ENCODE measurements at places on chromosomes 6 and 20.

DNA sequence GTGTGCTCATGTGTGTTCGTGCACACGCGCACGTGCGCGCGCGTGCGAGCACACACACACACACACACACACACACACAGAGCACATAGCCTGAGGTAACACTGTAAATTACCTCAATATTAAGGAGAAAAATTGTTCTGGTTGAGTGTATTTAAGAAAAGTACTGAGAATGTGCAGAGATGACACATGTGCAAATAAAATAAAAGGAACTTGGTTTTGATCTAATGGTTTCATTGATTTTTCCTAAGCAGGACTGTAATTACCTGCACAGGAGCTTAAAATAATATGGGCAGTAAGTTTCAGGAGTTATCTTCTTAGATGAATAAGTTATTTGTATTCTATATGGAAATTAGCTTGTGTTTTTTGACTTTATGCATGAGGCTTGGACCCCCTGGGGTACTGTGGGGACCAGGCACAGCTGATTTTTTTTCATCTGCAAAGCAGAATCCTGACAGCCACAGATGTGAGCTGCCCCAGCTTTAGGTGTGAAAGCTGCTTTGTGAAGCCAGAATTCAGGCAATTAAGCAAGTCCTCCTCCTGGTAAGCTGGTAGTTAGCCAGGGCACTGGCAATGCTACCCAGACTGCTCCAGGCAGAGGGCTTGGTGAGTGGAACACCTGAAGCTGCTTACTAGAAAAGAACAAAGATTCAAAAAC, 1040.6 kb upstream of the CITED2 start:
- no peak for DNase-seq

GRCh38 chr6:39214120-39214813, 15.0 kb downstream of the KCNK5 start:
- peak; percentile 77 for DNase-seq

DNA sequence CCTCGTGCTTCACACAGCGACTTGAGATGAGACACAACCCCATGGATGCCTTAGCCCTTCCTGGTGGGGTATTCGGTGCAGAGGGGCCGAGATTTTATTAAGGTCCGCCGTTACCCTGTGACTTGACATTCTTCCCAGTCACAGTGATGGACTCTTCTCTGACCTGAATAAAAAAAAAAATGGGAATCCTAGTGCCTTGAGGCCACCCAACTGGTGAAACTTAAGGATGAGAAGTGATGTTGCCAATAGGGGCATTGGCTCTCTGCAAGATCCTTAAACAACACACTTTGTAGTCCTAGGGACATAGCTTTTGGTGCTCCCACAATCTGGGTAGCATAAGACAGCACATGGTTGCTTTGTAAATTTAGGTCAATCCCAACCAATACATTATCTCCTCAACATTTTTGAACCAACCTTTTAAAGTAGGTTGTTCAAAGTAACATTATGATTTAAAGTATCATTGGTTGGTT, 814 bp upstream of the ADNP start:
- no peak for DNase-seq

- no peak for DNase-seq
Measured at GRCh38 chr6:85451565-85452306, 1.9 kb downstream of the NT5E start.

DNA sequence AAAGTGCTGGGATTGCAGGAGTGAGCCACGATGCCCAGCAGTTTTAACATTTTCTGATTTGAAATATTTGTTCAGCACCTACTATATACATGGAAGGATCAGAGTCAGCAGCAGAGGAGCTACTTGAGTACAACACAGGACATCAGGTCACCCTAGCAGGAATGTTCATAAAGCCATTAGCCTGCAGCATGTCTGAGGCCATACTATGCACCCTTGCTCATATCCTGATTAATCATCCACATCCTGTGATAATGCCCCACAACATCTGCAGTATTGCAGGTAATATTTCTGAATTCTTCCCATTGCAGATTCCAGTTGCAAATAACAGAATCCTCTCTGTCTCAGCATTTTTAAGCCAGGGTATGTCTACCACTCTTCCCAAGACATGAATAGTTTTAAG, 171.0 kb upstream of the PRND start:
- no peak for DNase-seq

DNA sequence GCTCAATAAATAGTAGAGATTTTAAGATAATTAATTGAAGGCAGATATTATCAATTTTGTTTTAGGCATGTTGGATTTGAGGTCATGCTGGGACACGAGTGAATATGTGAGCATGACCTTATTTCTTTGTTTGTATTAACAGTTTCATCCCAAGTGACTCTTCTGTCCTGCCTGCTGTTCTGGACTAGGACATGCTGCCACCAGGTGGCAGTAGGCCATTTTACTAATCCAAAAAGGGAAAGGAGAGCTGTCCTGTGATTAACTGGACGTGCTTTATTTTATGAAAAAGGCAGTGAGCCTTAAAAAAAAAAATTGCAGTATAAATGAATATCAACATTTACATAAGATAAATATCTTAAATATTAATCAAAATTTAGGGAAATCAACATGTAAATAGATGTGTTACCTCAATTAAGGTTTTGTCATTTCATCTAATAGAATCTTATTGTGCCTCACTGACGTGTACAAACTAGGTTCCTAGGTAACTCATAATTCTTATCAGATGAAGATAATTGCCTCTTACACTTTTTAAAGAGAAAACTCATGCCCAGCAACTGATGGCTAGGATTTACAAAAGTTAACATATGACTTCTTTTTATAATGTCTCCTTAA, 49.8 kb downstream of the FRK start:
- DNase-seq = peak; percentile 78

DNA sequence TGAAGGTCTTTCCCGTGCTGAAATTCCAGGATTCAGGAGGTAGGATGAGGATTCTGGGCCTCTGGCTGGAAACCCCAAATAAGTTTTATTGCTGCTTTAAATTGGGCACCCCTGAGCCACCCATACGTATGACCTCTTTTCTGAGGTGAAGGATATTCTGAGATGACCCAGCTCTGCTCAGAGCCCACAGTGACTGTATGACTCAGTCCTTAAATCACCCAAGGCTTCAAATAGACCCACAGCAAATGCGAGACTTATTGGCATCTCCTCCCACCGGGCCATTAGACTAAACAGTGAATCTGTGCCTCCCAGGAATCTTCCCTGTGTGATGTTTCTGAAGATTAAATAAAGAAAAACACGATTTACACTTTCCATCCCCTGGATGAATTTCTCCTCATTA, 9.5 kb downstream of the SIRPG start:
- DNase-seq = no peak

GRCh38 chr6:71531006-71531405, 242.4 kb downstream of the OGFRL1 start:
- DNase-seq = no peak

- DNase-seq = no peak
Measured at GRCh38 chr20:3685341-3685740, 3.5 kb upstream of the ADAM33 start.

DNA sequence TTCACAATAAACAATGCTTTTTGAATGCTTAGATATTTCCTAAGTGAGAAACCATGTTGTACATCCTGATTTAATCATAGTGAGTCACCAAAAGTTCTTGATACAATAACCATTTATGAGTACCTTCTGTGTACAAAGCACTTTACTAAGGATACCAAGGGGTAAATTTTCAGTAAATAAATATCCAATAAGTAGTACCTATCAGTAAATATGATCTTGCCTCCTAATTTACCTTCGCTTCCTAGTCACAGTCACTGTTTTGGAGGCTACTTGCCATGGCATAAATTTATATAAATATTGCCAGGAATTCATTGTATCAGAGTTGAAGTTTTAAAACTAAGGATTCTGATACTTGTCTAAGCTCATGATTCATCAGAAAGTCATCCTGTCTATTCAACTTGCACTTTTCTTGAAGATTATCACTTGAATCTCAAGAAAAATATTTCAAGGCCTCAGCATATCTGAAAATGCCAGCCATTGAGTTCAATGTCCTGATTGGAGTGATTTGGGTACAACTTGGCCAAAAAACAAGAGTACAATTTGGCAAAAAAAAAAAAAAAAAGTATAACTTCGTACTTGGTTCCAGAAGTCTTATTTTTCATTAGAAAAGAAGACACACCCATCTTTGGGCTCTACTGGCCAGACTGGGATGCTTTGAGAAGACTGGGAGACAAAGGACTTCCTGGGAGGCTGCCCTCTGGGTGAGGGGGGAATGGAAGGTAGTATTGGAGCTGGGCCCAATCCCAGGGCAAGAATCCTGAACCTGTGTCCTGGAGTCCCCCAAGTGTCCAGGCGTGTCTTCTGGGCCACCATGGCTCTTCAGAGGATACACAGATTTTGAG, 32.8 kb downstream of the RAB22A start:
- DNase-seq = no peak

- DNase-seq = no peak
Measured at GRCh38 chr20:4569865-4570264, 151.8 kb upstream of the PRND start.

DNA sequence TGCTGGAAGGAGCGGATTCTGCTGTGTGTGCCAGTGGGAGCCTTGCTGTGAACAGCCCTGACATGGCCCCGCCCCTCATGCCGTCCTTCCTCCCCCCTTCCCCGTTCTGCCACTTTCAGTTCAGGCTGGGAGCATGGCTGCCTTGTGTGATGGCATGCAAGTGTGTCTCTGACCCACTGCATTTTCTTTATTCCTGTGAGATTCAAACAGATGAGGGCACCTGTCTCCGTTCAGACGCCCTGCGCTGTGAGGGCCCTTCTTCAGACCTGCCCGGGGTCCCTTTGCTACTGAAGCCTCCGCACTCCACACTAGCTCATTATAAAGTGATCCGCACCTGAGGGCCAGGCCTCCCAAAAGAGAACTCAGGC, 88.3 kb downstream of the TAF4 start:
- no peak for DNase-seq

- DNase-seq = no peak
Measured at GRCh38 chr6:112480553-112480952, 133.4 kb downstream of the RFPL4B start.

GRCh38 chr6:81739230-81740195, 13.0 kb downstream of the TENT5A start:
- no peak for DNase-seq

- peak; percentile 33 for DNase-seq
Measured at GRCh38 chr6:42411406-42411805, 40.3 kb downstream of the TRERF1 start.

DNA sequence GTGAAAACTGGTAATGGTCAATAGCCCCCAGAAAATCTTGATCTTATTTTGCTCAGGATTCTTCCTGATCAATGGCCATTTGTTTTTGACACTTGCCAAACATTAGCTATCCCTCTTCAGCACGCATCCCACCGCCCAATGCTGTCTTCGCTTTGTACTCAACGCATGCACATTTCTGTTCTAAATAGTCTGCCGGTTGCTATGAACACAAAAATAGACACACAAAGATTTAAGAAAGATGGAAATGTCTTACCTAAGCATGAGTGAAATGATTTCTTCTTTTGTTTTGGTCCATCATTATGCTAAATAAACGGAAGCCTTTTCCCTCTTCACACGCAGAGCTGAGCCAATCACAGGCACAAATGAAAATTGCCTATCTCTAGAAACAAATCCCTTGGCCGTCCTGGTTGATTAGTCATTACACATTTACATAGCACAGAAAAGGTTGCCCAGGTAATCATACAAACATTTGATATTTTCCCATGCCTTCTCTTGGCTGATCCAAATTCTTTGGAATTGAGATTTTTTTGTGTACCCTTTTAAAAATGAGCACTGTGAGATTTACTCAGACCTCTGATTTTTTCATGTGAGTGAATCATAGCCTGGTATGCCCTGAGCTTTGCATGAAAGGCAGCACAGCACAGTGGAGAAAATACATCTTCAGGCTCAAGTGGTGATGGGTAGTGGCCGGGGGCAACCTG, 70.5 kb upstream of the FAM184A start:
- no peak for DNase-seq

DNA sequence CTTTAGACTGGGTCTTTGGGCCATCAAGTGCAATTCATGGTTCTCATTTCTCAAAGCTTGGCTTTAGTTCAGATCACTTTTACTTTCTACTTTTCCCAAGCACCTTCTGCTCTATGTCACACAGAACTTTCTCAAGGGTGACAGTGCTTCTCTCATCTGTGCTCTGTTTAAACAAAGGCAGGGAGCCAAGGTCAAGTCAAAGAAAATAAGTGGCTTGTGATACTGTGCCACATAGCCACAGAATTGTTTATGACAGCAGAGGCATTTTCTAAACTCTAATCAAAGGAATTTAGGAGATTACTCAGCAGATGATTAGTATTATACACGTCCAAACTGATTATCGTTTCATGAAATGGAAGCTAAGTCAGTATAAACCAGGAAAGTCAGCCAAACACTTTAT, 348.0 kb downstream of the HDGFL1 start:
- no peak for DNase-seq

GRCh38 chr6:166724576-166724975, 97.5 kb upstream of the RPS6KA2 start:
- no peak for DNase-seq

- no peak for DNase-seq
Measured at GRCh38 chr20:40540166-40540565, 148.9 kb downstream of the MAFB start.

DNA sequence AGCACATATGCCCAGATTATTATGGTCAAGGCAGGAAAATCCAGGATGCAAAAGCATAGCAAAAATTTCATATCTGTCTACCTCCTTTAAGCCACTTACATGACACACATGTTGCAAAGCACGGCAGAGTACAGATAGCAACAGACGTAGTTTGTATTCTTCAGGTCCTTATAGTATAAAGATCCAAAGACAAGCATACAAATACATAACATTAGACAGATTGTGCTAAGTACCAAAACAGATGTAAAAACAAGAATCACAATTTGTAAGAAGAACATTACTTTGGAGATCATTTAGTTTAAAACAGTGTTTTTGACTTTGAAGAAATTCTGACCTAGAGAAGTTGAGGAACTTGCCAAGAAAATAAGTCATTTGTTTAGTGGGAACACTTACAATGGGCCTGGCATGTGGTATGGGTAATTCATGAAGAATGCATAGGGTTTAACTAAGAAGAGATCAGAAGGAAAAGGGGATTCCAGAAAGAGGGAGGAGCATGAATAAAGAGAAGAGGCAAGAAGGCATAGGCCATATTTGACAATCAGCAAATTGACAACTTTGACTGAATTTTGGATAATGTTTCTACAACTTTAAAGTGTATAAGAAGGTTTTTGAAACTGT, 30.6 kb upstream of the LMBRD1 start:
- DNase-seq = no peak

DNA sequence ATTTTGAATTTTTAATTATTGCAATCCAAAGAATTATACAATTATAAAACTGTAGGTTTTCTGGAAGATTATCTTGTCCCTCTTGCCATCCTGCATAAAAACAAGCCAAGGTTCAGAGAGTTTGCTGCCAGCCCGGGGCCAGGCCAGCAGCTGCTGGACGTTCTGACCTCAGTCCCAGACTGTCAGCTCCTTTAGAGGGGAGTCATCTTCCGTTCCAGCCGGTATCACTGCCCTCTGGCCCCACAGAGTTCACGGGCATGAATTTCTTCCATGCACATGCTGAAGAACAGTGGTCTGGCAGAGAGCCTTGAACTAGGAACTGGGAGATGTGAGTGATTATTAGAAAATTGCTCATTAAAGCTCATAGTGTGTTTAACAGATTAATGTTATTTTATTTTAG, 130.4 kb upstream of the QKI start:
- peak; percentile 58 for DNase-seq

Measured in left lobe of liver (tissue), 2 donors.